Astrocyte of the cerebellum (primary cell): ENCODE measurements at places on chromosomes 3 and 15.

- no peak for DNase-seq
These were observed 129.8 kb downstream of the NSMCE3 start for GRCh38 chr15:29139540-29140459.

DNA sequence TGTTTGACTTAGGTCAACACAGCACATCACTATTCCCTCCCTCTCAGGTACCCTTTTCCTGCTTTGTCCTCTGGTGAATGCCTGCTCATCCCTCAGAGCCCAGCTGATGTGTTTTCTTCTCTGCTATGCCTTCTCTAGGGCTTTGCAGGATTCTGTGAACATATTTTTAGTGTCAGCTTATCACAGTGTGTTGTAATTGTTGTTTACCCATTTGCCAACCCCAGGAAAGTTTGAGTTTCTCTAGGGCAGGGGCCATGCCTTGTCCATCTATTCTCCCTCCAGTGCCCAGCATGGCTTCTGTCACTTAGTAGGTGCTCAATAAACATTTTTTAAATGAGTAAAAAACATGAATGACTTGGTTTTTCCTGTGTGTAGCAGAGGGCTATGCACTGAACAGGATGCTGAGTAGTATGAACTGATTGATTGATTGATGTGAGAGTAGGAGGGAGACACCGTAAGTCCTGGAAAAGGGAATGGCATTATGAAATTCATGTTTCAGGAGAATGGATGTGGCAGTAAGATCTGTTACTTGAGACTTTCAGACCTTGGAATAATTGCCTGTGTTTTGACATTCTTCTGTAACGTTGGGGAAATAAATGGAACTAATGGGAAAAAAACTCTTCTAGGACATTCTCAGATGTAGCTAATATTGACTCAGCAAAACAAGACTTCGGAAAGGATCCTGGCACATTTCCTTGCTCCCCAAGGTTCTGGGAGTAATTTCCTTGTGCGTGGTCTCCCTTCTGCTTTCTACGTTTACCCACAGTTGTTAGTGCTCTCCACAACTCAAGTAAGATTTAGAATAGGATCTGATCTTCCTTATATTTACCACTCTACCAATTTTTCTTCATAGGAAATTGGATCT, 267.3 kb upstream of the TBL1XR1 start:
- no peak for DNase-seq

DNA sequence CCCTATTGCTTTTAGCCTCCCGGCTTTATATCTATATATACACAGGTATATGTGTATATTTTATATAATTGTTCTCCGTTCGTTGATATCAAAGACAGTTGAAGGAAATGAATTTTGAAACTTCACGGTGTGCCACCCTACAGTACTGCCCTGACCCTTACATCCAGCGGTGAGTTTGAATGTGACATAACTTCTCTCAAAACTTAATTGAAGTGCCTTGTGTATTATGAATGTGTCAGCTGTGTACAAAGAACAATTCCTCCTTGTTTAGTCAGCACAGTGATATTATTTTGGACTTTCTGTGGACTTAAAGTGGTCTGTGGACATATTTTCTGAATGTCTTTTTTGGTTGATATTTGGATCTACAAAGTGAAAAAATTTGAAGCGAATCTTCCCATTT, 220 bp downstream of the TP63 start:
- DNase-seq, result no peak

DNA sequence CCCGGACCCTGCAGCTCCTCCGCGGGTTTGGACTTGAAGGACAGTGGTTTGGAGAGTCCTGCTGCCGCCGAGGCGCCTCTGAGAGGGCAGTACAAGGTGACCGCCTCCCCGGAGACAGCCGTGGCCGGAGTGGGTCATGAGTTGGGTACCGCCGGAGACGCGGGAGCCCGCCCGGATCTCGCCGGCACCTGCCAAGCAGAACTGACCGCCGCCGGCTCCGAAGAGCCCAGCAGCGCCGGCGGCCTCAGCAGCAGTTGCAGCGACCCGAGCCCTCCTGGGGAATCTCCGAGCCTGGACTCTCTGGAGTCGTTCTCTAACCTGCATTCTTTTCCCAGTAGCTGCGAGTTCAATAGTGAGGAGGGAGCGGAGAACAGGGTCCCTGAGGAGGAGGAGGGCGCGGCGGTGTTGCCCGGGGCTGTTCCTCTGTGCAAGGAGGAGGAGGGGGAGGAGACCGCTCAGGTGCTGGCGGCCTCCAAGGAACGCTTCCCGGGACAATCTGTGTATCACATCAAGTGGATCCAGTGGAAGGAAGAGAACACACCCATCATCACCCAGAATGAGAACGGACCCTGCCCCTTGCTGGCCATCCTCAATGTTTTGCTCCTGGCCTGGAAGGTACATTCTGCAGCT, 634 bp downstream of the MINDY2 start:
- no peak for DNase-seq

DNA sequence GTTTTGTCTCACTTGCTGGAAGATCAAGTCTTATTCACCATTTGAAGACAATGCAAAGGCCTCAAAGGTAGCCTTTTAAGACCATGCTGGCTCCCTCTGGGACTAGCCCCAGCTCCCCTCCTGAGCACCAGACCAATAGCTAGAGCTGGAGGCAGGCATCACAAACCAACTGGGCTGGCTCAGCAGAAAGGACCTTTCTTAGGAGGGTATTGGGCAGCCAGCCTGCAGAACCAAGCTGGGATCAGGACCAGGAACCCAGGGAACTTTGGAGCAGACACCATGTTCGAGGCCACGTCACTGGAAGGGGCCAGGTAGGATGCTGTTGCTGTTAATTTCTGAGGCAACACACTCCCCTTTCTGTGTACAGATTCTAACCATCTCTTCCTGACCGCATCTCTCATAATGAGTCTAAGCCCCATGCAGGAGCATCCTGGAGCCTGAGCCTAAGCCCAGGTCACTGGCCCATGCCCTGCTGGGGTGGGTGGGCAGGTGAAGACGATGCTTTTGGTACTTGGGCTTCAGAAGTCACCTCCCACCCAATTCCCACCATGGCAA, 81.4 kb upstream of the KLF13 start:
- DNase-seq, result no peak

- no peak for DNase-seq
These were observed 56.9 kb downstream of the CD200R1L start for GRCh38 chr3:112789787-112790186.

- DNase-seq, result no peak
These were observed 27.2 kb upstream of the LMOD3 start for GRCh38 chr3:69149586-69149985.

- DNase-seq, result no peak
These were observed 439.0 kb downstream of the NTRK3 start for GRCh38 chr15:87817553-87817952.

- no peak for DNase-seq
These were observed 19.8 kb upstream of the FGF12 start for GRCh38 chr3:192747145-192747544.

GRCh38 chr15:76968306-76968705, 26.6 kb upstream of the PSTPIP1 start:
- no peak for DNase-seq
